ENCODE measurements at places on chromosomes 2 and 18.

GRCh38 chr18:58403799-58404455, 225.0 kb downstream of the ALPK2 start:
- no peak for DNase-seq

- DNase-seq, result no peak
Measured at GRCh38 chr2:224847961-224848850, 132.0 kb upstream of the CCDC195 start.

- no peak for DNase-seq
Measured at GRCh38 chr2:159279700-159280099, 6.8 kb downstream of the WDSUB1 start.

DNA sequence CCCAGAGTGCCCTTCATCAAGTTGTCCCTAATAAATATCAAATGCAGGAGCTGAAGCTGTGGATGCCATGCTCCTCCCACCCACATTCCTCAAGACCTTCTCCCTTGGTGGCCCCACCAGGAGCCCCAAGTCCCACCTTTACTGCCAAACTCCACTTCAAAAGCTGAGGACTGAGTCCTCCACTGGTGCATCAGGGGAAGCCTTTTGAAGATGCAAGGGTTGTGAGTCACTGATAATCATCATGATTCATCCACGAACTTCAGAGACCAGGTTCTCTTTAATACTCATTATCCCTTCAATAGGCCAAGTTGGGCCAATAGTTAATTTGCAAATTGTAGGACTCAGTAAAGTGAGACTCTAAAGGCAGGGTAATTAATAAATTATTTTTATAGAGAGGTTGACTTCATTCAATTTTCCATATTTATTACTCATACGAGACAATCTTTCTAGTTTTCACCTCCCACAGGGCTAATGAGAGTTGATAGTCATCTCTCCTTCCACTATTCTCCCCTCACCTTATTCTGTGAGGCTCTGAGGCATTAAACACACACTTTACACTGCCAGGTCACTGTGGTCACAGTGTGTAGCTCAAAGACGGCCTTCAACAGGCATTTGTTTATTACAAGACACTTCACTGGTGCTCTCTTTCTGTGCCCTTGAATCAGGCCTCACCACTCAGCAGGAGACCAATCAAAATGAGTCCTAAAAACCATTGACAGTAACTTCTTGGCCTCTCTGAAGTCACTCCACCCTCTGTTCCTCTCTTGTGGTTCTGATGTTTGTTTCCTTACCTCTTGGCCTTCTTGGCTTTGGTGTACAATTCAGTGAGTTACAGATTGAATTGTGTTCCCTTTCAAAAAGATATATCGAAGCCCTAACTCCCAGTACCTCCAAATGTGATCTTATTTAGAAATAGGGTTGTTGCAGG, 99.9 kb downstream of the TRIB2 start:
- DNase-seq, result no peak

DNA sequence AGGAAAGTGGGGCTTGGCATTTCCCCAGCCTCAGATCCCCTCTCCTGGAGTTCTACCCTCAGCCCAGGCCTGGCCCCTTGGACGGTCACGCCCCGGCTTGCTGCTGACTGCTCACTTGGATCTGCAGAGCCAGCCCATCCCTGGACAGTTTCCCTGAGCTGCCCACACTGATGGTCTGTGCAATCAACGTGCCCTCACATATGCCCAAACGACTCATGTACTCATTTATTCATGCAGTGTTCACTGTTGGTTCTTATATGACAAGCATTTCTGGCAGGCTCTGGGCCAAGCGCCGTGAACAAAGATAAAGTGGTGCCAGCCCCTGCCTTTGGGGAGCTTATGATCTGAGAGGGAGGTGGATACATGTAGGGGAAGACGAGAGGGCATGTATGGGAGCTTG, 20.3 kb upstream of the GLI2 start:
- DNase-seq, result no peak

GRCh38 chr2:208466151-208466919, 59.7 kb downstream of the PTH2R start:
- DNase-seq, result peak; percentile 83

- DNase-seq, result peak; percentile 48
Measured at GRCh38 chr2:196601430-196602306, 37.8 kb upstream of the CCDC150 start.

- DNase-seq, result no peak
Measured at GRCh38 chr18:11020161-11020853, 129.1 kb downstream of the PIEZO2 start.

- DNase-seq, result no peak
Measured at GRCh38 chr2:98426771-98427170, 17.9 kb upstream of the INPP4A start.

DNA sequence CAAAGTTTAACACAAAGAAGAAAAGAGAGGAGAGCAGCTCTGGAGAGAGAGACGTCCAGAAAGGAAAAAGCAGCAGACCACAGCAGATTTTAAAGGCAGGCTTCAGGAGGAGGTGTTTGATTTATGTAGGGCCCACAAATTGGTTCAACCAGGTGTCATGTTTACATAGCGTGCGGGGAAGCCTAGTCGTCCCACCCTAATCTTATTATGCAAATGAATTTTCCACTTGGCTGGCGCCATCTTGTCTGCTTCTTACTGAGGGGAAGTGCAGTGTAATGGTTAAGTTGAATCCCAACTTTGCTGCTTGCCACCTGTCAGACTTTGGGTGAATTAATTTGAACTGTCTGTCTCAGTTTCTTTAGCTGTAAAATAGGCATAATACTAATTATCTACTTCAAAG, 282.4 kb upstream of the CYRIA start:
- no peak for DNase-seq

DNA sequence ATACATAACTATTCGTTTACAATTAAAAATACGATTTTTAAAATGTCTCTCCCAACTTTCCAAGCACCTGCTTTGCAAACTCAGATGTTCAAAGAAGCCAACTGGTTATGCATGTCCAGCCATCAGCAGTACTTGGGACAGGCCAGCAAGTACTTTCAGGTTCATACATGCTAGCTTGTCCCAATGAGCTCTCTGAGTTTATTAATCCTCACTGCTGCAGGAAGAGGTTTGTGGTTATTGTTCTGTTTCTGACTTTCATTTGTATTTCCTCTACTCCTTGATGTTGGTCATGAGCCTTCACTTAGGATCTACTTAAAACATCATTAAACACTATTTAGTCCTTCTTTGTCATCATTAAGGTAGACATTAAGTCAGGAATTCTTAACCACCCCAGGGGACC, 374.1 kb downstream of the LRATD1 start:
- DNase-seq, result no peak

DNA sequence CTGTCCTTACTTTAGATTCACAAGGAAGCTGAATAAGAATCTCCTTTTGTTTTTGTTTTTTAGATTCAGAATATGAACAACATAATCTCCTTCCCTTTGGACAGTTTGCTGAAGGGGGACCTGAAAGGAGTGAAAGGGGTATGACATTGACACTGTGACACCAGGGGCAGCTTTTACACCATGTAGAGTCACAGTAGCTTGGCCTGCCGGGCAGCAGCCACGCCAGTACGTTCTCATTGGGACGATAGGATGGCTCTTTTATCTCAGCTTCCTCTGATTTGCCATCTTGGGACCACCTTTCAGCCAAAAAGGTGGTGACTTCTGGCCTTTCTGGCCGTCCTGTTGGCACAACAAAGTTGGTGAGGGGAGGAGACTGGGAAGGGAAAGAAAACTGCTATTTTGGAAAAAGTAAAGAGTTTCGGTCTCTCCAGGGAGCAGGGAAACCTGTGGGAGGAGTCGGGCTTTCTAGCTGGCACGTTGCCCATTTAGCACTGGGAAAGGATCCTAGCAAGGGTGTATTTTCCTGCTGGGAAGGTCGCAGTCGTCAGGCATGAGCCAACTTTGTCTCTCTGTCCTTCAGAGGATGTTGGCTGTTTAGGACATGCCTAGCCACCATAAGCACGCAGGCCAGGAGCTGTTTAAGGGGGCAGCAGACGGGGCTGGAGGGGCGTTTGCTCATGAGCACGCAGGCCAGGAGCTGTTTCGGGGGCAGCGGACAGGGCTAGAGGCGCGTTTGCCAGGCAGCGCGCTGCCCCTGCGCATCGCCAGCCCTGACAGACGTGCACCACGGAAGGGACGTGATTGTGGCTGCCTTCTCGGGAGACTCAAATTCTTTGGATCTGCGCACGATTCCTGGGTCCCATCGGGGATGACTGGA, 104.6 kb downstream of the ITGB1BP1 start:
- DNase-seq, result no peak

DNA sequence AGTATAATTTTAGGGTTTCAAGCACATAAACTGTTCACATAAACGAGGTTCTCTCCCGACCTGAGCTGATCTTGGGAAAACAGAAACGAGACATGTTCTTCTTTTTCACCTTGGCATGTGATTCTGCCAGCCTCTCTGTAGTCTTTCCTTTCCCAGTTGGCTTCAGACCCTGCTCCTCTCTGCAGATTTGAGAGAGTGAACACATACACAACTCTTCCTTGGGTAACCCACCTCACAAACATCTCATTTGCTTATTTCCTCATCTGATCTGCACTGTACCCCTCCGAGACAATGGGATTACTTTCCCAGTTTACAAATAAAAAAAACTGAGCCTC, 46.1 kb downstream of the REEP1 start:
- DNase-seq, result no peak

GRCh38 chr2:38507712-38508111, 95.0 kb downstream of the HNRNPLL start:
- no peak for DNase-seq

DNA sequence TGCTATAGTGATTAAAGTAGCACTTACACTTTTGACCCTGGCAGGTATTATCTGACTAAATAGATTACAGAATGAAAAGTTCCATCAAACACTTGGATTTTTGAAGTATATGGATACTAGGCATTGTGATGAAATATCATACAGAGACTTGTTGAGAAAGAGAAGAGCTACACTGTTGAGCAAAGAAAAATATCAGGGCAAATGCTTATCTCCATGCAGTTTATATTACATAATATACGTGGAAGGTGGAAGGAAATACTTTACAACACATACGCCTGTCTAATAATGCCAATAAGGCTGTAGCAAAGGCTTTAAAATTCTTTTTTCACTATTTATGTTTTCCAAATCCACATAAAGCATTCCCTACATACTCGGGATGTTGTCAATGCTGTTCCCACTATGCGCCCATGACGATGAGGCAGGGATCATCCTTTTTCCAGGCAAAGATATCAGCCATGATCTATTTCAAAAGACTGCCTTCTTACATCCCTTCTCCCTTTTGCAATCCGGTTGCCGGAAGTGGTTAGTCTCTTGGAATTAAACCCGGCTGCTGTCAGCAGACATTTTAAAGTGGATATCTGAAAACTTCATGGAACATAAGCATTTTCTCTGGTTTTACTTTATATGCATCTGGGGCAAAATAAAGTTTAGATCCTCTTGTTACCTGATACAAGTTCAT, 92.6 kb upstream of the ITGA4 start:
- peak; percentile 22 for DNase-seq

DNA sequence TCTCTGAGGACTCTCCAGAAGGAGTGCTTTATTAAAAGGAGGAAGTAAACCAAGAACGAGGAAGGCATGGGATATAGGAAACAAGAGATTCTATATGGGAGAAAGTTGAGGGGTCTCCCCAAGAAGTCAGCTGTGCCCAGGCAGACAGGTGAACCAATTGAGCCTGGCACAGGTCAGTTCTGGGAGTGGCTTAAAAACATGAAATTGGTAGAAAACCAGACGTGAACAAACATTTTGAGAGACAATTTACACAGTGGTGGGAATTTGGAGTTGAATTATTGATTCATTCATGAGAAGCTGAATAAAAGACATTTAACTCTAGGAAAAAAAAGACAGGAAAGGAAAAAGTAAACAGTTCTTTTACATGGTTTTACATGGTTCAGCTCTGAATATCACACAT, 16.4 kb downstream of the PLEKHH2 start:
- no peak for DNase-seq

DNA sequence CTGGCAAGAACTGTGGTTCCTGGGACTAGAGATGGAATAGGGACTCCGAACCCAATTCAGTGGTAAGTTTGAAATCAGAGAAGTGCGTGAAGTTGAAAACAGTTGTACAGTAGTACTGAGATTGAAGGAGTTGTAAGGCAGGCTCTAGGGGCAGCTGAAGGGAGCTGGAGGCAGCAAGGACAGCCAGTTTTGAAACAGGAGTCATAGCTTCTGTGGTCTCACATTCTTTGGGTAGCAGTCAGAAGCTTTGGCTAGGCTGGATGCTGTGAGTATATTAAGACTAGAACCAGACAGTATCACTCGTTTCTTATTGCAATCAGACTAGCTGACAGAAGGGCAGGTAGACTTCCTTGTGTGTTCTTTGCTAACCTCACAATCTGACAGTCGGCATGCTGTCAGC, 64.5 kb upstream of the ADAM23 start:
- DNase-seq, result no peak

GRCh38 chr2:51344886-51345285, 313.0 kb upstream of the NRXN1 start:
- DNase-seq, result no peak

DNA sequence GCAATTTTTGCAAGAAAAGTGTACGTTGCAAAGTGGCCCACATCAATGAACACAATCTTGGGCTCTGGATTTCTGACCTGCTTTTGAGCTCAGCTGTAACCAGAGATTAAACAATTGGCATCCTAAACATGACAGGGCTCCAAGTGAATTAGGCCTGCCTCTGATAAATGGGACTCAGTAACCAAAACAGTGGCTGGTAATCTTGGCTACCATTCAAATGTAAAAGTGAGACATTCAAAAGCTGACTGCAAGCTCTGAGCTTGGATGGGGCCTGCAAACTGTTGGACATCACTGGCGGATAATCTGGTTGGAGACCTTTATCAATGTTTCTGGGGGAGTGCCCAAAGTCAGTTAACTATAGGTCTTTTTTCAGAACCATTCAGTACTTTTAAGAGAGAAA, 160.7 kb downstream of the RAB3GAP1 start:
- no peak for DNase-seq

DNA sequence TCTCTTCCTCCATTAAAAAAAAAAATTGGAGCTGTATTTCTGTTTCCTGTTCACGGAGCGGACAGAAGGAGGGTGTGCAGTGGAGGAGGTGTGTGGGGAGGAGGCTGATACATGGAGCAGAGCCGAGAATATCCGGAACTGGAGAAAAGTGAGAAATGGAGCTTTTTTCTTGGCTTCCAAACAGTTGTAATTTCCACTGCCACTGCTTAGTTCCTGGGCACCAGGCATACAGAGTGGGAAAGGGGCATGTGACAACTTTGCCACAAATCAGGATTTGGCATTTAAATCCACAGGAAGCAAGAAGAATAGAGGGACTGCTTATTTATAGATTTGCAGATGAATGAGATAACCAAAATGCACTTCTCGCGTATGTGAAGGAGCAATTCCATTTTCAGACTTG, 71.2 kb downstream of the BCL11A start:
- no peak for DNase-seq

DNA sequence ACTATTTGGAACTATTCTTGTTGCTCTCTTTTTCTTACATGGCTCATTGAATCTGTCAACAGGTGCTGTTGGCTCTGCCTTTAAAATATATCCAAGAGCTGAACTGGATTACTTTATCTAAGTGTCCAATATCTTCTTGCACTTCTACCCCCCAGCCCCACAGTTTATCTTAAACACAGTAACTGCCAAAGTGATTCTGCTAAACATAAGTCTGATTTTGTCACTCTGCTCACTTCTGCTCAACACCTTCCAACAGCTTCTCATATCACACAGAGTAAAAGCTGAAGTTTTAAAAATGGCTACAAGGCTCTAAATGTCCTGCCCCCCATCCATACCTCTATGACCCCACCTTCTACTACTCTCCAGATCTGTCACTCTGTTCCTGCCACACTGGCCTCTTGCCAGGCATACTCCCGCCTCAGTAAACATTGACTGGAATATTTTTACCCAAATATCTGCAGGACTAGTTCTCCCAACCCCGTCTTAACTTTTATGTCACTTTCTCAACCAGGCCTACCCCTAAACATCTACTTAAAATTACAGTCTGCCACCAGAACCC, 130.7 kb downstream of the CCDC148 start:
- DNase-seq, result no peak

- DNase-seq, result no peak
Measured at GRCh38 chr2:239712755-239713154, 311.9 kb upstream of the HDAC4 start.

All from erythroblast (primary cell).